ENCODE measurements at places on chromosomes 6 and 20.

GRCh38 chr6:136822046-136822375 lies 381 bp upstream of the PEX7 start:
- DNase-seq, result no peak

DNA sequence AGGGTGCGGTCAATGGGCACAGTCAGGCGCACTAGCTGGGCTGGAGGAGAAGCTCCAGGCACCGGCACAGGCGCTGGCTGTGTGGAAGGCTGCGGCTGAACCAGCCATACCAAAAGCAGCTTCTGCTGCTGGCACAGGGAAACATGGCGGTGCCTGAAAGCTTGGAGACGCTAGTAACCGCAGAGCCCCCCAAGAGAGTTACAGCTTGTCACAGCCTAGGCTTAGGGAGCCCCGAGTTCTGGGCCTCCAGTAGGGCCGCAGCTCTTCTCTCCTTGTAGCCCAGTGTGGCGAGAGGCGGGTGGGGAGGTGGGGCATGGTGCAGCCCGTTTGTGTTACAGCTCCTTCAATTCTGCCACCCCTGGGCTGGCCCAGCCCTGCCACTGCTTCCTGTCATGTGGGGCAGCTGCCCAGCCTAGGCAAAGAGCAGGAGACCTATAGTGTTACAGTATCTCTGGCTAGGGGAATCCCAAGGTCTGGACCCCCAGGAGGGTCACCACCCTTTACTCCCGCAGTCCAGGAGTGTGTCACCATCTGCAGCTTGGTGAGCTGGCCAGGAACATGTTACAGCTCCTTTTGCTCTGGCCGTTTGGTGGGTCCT lies 58.6 kb upstream of the MANEA start:
- DNase-seq, result no peak

- no peak for DNase-seq
These were observed 21.8 kb upstream of the GMPR start for GRCh38 chr6:16216501-16217155.

DNA sequence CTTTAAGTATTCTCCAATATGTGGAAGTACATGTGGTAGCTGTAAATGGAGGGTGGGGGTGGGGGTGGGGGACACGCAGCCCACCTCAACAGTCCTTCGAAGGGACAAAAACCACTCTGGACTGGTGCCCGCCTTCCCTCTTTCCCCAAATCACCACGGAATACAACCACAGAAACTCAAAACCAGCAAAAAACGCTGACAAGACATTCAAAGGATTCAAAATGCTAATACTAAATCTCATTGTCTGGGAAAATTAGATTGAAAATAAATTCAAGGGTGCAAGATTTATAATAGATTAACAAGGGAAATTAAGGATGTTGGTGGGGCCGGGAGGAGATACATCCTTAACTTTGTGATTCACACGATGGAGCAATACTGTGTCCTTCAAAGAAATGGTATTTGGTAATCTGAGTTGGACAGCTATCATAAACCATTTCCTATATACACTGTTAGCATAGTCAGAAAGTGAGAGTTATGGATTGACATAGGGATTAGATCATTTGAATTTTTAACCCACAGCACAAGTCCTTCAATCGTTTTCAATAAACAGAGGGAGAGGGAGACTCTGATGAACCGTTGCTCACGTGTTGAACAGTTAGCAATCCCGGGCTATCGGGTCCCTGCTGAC lies 766 bp upstream of the TBC1D22B start:
- DNase-seq, result no peak

DNA sequence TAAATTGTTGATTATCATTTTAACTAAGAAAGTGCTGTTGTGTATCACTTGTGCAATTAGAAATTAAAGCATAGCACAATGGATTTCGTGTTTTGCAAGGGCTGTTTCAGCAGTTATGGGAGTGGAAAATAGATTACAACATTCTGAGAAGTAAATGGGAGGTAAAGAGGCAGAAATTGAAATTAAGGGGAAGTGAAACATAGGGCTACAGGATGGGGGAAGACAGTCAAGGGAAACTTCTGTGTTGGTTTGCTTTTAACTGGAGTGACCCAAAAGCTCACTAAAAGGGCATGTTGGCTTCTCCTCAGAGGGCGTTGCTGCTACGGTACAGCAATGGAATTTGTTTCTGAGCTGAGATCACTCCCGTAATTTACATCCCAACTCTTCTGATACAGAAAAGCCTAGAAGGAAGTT lies 147.5 kb downstream of the BCAS1 start:
- no peak for DNase-seq

GRCh38 chr6:111367393-111368088 lies 115.5 kb downstream of the REV3L start:
- no peak for DNase-seq

DNA sequence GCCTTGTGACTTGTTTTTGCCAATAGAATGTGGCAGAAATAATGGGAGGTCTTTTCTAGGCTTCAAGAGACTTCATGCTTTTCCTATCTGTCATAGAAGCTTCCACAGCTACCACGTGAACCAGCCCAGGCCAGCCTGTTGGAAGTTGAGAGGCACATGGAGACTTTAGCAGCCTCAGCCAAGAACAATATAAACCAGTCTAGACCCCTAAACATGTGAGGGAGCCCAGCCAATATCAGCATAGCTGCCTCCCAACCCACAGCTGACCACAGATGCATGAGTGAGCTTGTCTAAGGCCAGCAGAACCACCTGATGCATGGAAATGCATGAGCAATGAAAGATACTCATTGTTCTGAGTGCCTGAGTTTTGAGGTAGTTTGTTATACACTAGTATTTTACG lies 540.7 kb upstream of the BTBD3 start:
- no peak for DNase-seq

DNA sequence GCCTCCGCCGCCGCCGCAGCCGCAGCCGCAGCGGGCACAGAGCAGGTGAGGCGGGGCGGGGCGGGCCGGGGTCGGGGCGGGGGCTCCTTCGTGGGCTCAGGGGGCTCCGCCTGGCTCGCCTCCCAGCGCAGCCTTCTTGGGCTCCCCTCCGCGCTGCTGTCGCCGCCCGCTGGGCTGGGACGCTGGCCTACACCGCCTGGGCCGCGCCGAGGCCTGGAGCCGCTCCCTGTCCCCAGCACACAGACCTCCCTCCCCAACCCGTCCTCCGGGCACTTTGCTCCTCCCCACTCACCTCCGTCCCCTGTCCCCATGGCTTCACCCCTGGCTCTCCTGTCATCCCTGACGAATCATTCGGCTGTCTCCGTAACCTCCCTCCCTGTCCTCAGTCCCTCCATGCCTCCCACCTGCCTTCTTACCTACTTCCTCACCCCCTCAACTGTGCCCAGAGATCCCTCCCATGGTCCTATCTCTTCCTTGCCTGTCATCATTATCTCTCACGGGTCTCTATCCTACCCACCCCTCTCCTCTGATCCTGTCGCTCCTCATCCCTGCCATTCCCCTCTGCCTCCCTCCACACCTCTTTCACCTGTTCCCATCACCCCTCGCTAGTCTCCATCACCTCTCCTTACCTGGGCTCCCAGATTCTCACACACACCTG lies 512 bp downstream of the TTBK1 start:
- no peak for DNase-seq

DNA sequence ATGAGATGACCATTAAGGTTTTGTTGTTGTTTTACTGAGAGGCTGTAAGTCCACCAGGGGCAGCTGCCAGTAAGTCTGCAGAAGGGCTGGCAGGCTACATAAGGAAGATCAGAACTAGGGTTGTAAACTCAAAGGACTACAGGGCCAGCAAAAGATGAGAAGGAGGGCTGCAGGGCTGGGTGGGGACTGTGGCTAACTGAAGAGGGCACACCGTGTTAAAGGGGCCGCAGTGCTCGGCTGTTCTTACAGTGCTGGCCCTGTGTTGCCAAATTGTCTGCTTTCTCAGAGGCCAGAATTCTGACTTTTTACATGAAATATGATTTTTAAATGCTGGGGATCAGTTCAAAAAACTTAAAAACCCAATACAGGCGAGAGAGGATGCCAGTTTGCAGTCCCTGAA lies 25.5 kb upstream of the ZNF318 start:
- DNase-seq, result no peak

GRCh38 chr6:64010010-64010409 lies 374.4 kb downstream of the PHF3 start:
- DNase-seq, result no peak

DNA sequence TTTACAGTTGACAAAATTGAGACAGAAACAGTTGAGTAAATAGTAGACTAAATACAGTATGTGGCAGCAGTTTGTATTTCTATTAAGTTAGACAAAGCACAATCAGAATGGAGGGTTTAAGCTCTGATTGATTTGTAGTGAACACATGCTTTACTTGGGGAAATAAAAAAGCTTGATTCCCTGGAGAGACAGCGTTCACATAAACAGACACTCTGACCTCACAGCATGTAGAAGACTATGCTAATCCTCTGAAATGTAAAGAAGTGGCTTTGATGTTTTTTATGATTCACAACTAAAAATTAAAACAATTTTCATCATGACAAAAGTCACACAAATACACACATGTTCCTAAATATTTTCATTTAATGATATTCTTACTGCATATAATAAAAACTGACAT lies 126.9 kb upstream of the FAM83B start:
- DNase-seq, result no peak

GRCh38 chr6:107152638-107153430 lies 37.5 kb upstream of the BEND3 start:
- DNase-seq, result no peak

DNA sequence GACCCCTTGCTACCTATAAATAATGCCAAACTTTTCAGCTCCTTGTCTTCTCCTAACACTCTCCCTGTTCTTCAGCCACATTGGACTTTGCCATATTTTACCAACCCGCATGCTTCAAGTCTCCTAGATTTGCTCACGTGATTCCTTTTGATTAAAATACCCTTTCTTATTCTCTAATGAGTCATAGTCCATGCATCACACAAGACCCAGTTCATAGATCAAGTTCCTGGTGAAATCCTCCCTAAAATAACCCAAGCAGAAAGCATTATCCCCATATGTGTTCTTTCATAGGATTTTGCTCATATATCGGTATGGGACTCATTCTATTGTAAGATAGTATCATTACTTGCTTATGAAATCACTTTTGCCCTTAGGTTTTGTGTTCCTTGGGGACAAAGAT lies 108.9 kb upstream of the STXBP5 start:
- no peak for DNase-seq

DNA sequence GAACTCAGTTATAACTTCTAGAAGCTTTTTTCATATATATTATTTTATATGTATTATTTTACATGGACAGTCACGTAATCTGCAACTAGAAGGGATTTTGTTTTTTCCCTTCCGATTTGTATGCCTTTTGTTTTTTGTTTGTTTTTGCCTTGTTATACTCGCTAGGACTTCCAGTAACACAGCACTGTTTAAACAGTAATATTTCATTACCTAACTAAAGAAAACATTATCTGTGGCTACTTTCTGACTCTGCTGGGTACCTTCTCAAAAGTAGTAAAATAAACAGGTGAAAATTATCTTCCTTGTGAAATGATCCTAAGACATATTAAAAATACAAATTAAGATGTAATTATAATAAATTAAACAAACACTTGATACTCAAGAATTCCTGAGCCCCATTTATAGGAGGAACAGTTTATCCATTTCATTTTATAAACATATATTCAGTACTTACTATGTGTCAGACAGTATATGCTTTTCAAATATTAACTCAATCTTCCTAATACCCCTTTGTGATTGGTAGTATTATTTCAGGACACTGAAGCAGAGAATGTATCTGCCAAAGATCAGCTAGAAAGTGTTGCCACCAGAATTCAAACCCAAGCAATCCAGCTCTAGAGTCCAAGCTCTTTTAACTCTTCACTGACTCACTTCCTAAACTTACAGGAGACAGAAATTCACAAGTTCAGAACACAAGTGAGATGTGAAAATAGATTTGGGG lies 65.3 kb downstream of the MAP3K5 start:
- peak; percentile 59 for DNase-seq

GRCh38 chr20:51373713-51374455 lies 168.6 kb downstream of the NFATC2 start:
- no peak for DNase-seq

DNA sequence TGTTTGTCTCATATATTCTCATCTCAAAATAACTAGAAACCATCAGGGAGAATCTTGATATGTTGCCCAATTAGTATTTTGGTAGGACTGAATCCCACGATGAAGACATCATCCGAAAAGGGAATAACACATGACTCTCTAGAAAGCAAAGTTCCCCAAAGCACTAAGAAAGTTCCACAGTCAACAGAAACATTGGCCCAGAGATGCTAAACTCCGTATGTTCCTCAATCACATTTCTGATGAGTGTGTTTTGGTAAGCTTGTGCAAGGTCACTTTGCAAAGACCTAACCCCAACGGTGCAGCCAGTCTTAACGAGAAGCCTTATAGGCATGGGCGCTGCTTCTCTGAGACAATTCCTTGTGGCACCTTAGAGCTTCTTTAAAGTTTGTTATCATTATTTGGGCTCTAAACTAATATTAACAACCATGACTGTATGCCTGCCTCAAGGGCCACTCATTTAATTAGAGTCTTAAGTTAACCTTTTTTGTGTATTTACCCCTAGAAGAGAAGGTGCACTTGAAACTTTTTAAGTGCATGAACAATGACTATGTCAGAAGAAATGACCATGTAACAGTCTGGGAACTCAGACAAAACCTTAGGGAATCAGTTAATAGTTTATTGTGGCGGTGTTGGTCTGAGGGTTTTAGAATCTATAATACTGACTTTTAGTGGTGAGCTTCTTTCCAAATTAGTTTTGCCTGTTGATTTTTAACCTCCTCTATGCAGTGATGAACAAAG lies 202.0 kb upstream of the RAB32 start:
- DNase-seq, result no peak

- DNase-seq, result peak; percentile 68
These were observed 77.0 kb downstream of the FAM120B start for GRCh38 chr6:170383466-170384035.

DNA sequence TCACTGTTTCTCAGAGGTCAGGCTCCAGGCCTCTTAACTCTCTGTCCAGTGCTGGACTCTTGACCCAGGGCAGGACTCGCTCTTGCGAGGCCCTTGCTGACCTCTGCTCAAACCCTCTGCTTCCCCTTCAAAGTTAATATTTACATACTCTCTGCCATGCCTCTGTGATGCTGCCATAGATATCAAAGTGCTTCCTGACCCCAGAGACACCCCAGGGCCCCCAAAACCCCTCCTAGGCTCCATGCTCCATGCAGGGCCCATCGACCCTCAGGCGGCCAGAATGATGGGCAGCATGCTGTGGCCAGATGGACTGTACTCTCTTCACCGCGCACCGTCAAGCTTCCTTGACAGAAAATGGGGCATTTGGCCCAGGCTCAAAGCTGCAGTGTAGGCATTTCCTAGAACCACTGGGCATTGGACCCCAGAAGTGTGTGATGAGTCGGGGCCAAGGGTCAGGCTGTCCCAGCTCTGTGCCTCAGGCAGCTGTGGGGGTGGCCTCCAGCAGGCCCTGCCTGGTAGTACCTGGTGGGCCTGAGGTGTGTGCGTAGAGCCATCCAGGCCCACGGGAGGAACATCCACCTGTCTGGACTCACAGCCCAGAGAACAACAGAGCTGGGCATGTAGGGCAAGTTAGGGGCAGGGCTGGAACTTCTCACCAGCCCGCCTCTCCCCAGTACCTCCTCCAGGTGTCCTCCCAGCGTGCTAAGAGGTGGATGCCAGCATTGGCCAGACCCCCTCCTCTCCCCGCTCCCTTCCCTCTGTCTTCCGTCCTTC lies 142.8 kb downstream of the VEGFA start:
- DNase-seq, result no peak

- peak; percentile 25 for DNase-seq
These were observed 123.0 kb downstream of the SLC16A10 start for GRCh38 chr6:111210194-111210728.

- no peak for DNase-seq
These were observed 76.8 kb downstream of the SEL1L2 start for GRCh38 chr20:13913572-13913971.

GRCh38 chr6:101853231-101854085 lies 459.9 kb downstream of the GRIK2 start:
- no peak for DNase-seq

- DNase-seq, result no peak
These were observed 45.1 kb upstream of the MCM9 start for GRCh38 chr6:118980063-118980462.
